Stimulated activated CD8-positive, alpha-beta memory T cell treated with anti-CD3 and anti-CD28 coated beads, Interleukin-2, amount 100 ng/mL, for 1 hour (primary cell): ENCODE measurements at places on chromosomes 2 and 18.
A peak's percentile ranks its signal among the peaks of the same experiment; 100 is the strongest.

GRCh38 chr18:49652881-49653724 lies 91.2 kb downstream of the LIPG start:
- DNase-seq = no peak

DNA sequence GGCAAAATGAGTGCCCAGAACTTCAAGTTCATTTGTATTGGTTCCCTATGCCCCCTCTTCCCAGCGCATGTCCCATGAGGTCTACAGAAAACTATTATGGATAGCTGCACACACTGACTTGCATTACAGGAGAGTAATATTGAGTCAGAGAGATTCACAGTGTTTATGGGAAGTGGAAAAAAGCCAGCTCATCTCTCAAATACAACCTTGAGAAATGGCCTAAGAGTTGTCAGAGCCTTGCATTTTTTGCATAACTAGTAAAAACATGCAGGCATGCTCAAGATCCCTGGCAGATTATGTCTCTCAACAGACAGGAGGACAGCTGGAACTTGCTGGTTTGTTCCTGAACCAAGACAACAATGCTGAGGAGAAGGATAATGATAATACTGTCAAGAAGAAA lies 1292.8 kb downstream of the DSC3 start:
- DNase-seq = no peak

DNA sequence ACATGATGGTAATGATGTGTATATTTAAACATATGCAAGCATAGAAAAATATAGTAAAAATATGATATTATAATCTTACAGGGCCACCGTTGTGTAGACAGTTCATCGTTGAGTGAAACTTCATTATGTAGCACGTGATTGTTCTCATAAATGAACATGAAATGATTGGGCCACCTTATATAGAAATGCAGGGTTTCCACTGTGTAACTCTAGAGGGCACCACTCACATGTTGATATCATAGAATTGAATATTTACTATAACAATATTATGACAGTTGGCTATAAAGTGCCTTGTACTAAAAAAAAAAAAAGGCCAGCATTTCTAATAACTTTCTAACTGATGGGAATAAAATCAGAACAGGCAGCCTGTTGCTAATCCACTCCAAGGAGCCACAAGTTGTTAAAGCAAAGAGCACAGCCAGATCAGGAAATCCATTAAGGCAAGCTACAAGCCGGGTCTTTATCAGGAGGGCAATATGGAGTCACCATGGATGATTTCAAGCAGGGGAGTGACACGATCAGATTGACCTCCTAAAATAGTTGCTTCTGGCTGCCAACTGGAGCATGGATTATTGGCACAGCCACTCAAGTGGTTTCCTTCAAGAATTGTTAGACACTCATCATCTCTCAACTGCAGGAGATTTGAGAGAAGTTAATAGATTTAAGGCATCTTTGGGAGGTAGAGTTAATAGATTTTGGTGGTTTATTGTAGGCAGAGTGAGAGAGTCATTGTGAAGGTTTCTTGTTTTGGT lies 16.7 kb downstream of the IL1F10 start:
- no peak for DNase-seq

DNA sequence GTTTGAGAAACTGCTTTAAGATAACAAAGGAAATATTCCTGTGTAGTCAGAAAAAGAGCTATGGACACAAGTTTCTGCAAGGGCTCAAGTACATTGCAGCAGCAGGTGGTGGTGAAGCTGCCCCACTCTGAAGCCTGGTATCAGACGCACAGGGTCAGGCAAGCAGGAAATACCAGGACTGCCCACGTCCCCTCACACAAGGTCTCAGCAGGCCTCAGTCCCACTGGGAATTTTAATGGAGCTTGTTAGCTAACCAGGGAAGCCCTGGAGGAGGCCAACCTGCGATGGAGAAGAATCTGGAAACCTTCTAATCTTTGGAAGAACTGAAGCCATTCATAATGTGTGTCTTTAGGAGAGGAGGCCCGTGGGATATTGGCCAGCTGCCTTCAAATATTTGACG lies 168.3 kb downstream of the UXS1 start:
- no peak for DNase-seq

DNA sequence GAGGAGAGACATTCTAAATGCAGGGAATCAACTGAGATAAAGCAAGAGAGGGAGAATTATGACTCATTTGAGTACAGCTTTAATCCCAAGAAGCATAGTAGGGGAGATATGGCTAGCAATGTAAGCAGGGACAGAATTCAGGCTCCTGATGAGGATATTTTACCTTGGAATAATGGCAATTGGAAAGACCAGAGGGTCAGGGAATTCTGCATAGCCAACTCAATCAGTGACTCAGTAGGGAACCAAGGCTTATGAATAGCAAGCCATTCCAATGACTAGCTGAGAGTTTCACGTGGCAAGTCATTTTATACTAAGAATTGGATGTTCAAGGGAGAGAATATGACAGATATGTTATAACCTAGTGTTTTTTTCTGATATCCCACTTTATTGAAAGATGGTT lies 563.8 kb upstream of the NETO1 start:
- DNase-seq = no peak

DNA sequence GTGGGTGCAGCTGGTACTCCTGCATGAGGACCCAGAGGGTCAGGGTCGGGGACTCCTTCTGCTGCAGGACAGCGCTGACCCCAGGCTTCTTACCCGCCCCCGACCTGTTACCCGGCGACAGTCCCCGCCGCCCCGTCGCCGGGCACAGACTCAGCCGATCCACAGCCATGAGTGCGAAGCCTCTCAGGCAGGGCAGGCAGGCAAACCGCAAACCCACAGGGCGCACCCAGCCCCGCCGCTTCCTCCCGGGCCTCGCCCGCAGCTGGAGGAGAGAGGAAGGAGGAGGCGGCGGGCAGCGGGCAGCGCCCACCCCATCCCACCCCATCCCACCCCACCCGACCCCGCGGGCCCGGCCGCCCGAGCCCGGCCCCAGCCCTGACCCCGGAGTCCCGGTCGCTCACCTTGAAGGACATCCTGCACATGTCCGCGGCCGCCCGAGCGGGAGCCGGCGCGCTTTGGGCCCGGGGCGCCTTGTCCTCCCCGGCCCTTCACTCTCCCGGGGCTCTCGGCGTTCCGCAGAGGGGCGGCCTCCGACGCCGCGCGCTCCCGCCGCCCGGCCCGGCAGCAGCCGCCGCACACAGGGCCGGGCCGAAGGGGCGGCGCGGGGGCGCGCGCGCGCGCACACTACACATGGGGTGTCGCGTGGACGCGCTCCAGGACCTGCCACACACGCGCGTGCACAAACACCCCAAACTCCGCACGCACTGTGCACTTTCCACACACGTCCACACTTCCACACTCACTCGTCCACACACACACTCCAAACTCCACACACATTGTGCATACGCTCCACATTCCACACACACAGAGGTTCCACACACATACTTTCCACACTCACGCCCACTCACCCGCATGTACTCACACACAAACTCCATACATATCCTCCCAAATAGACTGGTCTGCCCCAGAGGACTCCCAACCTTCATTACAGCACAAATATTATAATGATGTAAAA lies at the start of gene ANKRD29:
TSS of gene ANKRD29 (minus strand) at position 603 of the 955 bp plus-strand sequence. CDS start at position 422, 181 bp downstream.
- no peak for DNase-seq

DNA sequence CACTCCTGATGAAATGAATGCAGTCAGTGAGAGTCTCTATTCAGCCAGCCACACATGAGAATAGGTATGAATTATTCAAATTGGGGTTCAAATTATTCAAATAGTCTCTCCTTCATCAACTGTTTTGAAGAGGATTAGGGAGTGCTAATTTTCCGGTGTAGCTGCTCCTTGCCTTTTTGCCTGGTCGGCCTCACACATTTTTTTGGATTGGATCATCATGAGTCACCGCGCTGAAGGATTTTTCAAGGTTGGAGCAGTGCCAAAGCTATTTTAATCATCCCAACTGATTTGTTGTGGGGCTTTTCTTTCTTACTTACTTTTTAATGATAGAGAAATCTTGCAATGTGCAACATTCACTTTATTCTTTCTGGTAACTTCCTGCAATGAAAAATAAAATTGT lies 2.4 kb upstream of the DTNA start:
- no peak for DNase-seq

GRCh38 chr2:85199698-85200097 lies 66.5 kb downstream of the TCF7L1 start:
- DNase-seq = no peak

GRCh38 chr2:150230616-150231015 lies 256.9 kb downstream of the RND3 start:
- no peak for DNase-seq

- no peak for DNase-seq
Observed at GRCh38 chr2:192741889-192742288, 547.2 kb upstream of the TMEFF2 start.

GRCh38 chr2:151792589-151792988 lies 35.6 kb downstream of the ARL5A start:
- DNase-seq = no peak

GRCh38 chr2:220006152-220006621 lies 378.8 kb downstream of the SLC4A3 start:
- DNase-seq = no peak

DNA sequence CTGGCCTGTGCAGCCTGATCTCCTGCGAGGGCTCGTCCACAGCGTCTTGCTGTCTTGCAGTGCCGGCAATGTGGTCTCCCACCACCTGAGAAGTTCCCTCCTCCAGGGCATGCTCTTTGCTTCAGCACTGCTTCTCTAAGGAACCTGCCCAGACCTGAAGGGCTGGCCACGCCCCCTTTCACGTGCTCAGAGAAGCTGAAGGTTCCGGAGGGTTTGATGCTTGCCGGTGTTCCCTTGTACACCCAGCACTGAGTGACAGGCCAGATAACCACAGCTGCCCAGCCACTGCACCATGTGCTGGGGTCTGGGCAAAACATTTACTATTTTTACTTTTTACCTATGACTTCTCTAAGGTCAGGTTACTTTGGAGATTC lies 1.7 kb upstream of the POLR2D start:
- DNase-seq = peak; percentile 7

GRCh38 chr18:12420821-12421421 lies 13.2 kb downstream of the PRELID3A start:
- DNase-seq = no peak

DNA sequence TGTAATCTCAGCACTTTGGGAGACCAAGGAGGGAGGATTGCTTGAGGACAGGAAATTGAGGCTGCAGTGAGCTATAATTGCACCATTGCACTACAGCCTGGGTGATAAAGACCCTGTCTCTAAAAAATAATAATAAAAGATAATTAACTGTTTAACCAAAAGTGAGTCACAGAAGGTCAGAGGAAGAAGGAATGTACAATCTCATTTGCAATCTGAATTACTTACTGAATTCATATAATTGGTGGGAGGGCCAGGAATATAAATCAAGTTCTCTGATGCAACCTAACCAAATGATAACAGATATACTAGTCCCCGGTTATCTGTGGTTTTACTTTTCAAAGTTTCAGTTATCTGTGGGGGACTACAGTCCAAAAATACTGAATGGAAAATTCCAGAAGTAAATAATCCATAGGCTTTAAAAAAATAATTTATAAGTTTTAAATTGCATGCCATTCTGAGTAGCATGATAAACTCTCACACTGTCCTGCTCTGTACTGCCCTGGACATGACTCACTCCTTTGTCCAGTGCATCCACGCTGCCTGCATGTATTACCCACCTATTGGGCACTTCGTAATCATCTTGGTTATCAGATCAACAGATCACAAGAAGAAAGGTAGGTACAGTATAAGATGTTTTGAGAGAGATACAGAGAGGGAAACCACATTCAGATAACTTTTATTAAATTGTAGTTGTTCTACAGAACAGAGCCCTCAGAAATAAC lies 12.8 kb upstream of the MATN3 start:
- no peak for DNase-seq
